ENCODE measurements at places on chromosomes 11 and 22.

DNA sequence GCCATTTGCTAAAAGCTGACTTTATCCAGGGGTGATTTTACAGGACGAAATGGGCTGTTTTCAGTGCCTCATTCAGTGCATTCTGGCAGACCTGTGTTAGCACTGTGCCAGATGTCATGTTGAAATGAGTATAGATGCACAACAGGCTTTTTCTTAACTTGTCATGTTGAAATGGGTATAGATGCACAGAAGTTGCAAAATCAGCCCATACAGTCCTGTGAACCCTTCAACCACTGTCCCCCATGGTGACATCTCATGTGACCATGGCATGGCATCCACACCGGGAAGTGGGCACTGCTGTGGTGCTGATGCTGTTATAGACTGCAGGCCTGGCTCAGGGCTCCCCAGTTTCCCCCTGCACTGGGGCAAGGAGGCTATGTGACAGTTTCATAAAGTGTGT, 2.5 kb downstream of the TALDO1 start:
- no peak for DNase-seq

DNA sequence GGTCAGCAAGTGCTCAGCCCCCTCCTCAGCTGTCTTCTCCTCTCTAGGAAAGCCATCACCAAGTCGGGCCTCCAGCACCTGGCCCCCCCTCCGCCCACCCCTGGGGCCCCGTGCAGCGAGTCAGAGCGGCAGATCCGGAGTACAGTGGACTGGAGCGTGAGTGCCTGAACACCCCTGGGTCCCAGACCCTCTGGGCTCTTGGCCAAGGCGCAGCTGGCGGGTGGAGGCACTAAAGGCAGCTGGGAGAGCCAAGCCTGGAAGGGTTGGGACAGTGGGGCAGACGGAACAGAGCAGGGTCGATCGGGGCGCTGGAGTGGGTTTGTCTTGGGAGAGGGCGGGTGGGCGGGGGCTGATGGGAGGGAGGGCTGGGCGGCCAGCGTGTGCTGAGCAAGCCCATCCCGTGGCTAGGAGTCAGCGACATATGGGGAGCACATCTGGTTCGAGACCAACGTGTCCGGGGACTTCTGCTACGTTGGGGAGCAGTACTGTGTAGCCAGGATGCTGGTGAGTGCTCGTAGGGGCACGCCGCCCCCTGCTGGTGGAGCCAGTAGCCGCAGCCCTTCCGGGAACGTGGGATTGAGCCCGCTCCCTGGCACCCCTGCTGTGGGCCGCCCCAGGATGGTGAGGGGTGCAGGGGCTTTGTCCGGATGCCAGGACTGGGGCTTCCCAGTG, 14.1 kb upstream of the MDK start:
- peak; percentile 50 for DNase-seq

GRCh38 chr11:92768121-92768840, 201.2 kb upstream of the MTNR1B start:
- DNase-seq, result no peak

DNA sequence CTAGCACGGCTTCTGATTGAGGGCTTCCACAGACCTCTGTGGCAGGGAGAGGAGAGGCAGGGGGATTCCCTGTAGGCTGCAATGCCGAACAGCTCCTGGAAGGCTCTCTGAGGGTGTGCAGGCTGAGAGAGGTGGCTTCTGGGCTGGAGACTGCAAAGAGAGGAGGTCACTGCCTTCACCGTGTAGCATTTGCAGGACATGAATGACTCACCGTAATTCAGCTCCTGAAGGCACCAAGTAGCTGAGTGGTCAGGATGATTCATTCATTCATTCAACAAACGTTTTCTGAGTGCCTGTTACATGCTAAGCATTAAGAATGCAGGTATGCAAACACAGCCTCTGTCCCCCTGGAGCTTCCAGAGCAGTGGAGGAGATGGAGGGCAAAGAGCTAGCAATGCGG, 18.0 kb upstream of the EIF3D start:
- DNase-seq, result peak; percentile 93

- no peak for DNase-seq
These were observed 35.0 kb downstream of the RDX start for GRCh38 chr11:110261195-110262071.

DNA sequence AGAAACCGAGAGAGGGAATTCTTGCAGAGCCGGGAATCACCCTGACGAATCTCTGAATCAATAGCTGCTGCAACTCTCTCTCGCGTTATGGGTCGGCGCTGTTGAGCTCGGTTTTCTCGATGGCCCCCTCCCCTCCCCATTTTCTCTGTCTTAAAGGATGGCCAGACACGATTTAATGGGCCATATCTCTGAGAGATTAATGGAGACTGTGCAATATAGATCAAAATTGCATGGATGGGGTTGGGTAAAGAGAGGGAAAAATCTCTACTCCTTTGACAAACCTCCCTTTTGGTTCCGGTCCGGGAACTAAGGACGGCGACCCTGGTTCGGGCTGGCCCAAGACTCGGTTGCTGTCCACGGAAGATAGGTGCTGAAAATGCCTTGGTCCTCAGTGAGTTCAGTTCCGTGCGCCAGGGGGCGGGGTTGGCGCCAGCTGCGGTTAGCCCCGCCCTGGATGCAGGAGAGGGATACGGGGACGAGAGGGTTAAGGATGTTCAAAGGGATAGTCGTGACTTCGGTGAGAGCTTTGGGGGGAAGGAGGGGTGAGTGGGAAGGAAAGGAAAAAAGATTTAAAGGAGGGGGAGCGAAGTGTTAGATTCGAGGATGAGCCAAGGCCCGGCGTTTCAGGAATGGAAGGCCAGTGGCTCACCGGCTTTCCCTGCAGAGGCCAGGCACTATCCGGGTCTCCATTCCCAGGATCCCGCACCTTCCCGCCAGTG, 103.6 kb upstream of the HSD17B12 start:
- DNase-seq, result peak; percentile 66

GRCh38 chr11:18773104-18773503, 18.5 kb downstream of the PTPN5 start:
- DNase-seq, result no peak

GRCh38 chr11:19445771-19446170, 205.0 kb upstream of the E2F8 start:
- no peak for DNase-seq

DNA sequence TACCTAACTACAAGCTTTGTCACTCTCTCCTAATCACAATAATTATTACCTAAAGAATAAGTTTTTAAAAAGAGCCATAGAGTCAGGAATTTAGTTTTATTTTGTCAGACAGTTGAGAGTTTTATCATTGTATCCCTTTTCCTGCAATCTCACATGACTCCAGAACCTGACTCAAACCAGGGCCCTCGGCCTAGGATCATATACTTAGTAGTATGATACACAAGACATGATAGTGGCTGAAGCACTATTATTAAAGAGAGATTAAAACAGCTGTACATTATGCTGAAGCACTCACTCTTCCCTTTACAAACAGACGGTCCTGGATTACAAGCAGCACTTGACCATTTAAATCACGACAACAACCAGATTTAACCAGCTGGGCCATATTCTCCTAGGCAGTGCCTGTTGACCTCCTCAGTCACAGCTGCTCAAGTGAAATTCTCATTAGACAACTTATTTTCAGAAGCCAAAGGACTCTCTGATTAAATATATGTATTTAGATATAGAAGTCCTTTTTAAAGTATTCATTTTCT, 44.0 kb downstream of the SOX6 start:
- no peak for DNase-seq

GRCh38 chr11:120303004-120303637, 22.0 kb upstream of the TLCD5 start:
- DNase-seq, result peak; percentile 89

DNA sequence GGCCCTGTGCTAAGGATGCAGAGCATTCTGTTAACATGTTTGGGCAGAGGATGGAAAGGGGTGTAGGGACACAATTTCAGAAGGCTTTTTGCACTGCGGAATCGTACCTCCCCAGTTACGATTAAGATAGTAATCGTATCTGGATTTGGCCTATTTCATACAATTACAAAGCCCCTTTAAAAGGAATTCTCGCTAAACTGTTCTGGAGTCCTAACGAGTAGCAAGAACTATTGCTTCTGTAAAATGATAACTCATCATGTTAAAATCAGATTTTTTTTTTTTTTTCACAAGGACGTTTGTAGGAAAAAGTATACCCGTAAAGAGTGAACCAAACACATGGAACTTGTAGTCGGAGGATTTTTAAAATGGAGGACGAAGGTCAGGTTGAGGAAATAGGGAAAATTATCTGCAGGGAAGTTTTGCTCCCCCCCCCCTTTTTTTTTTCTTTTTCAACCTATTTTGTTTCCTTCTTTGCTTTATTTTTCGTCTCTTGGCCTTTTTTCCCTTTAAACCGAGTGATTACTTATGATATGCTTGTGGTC, 934 bp downstream of the HSD17B12 start:
- DNase-seq, result peak; percentile 11

- DNase-seq, result peak; percentile 5
These were observed 599.2 kb upstream of the LUZP2 start for GRCh38 chr11:23897453-23898286.

DNA sequence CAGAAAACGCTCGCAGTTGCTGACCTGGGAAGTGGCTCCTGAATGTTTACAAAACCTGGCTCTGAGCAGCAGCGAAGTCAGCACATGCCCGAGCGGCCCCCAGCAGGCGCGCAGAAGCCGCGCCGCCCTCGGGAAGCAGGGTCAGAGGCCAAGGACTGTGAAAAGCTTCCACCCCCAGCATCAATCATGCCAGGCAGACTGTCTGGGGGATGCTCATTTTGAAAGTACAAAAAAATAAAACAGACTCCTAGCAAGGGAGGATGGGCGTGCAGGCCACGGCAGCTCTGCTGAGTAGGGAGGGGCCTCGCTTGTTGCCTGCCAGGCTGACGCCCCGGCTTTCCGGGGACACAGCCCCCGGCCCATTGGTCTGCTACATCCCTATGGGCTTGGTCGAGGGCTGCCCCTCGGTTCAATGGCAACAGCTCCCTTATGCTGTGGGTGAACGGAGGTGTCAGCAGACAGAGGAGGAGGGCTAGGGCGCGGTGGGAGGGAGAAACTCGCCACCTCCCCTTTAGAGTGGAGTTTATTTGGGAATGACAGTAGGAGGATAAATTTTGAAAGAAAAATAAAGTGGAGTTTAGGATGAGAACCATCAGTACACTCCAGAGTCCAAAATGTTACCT, 37.7 kb upstream of the GNB1L start:
- DNase-seq, result no peak

DNA sequence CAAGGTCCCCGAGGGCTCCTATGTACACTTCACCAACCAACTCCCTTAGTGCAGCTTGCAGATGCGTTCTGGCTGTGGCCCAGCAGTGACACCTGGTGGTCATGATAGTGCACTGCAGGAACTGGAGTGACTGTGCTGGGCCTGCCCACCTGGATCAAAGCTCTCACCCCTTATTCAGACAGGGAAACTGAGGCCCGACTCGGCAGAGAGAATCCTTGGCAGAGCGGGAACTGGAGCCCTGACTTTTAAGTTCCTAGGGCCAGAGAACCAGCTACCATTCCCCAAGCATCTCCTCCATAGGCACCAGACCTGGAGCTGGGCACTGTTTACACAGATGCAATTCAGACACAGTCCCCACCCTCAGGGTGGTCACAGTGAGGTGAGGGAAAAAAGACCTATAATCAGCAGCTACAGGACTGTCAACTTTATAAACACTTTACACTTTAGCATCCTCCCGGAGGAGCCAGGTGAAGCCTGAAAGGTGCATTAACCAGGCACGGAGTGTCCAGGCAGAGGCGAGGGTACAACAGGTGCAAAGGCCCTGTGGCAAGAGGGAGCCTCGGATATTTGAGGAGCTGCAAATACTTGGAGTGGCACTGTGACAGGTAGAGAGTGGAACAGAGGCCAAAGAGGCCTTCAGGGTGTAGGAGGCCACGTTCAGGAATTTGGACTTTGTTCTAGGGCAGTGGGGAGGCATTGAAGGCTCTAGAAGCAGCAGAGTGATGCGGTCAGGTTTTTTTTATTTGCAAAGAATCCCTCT, 22.0 kb downstream of the RHBDD3 start:
- DNase-seq, result peak; percentile 64

Data from epithelial cell of esophagus (primary cell).